ENCODE measurements at places on chromosomes 6 and 20.

- DNase-seq, result no peak
Measured at GRCh38 chr6:80477591-80477990, 371.1 kb downstream of the BCKDHB start.

DNA sequence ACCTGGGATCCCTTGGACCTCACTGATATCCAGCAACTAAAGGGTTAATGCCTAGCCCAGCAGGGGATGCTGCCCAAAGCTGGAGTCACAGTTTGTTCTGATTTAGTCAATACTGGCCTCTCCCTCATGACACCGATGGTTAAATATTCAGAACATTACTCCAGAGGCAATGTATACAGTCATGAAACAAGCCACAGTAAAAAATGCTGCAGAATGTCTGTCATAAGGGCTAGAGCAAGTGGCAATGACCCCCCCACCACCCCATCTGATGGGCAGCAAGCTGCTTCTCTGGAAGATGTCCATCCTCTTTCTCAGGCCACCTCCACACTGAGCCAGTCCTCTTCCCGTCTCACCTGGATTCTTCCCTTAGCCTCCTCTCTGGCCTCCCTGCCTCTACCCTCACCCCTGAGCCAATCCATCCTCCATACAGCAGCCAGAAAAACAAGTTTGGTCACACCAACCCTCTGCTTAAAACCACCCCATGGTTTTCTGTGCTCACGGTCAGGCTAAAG, 99.0 kb upstream of the KCNG1 start:
- DNase-seq, result no peak

- no peak for DNase-seq
Measured at GRCh38 chr6:23661549-23661948, 464.5 kb upstream of the NRSN1 start.

- DNase-seq, result no peak
Measured at GRCh38 chr6:83767033-83767432, 58.1 kb upstream of the SNAP91 start.

DNA sequence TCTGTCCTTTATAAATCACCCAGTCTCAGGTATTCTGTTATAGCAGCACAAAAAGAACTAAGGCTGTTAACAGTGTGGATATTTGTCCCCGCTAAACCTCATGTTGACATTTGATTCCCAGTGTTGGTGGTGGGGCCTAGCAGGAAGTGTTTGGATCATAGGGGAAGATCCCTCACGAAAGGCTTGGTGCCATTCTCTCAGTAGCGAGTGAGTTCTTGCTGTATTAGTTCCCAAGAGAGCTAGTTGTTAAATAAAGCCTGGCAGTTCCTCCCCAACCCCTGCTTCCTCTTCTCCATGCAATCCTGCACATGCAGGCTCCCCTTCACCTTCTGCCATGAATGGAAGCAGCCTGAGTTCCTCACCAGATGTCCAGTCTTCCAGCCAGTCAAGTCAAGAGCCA, 29.8 kb upstream of the ERVFRD-1 start:
- no peak for DNase-seq

DNA sequence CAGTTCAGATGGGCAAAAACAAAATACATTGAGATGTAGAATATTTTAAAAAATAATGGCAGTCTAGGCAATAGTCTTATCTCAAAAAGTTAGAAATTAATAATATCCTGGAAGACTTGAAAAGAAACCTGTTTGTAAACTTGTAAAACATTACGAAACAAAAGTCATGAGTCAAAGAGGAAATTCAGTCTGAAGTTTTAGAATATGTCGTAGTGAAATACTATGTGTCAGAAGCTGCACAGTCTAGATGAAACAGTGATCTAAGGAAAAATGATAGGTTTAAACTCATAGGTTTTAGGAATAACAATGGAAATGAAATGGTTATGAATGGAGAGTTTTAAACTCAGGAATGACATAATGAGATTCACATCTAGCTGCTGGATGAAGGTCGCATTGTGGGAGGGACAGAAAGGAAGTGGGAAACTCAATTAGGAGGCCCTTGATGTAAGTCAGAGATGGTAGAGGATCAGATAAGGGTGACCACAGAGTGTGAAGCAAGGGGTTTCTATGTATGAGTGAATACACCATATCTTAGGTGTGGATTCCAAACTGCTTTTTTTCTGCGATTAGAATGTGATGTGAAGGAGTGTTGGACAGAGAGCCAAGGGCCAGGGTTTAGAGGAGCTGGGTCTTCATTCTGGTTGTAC, 2.8 kb downstream of the SNRPB2 start:
- DNase-seq, result no peak

DNA sequence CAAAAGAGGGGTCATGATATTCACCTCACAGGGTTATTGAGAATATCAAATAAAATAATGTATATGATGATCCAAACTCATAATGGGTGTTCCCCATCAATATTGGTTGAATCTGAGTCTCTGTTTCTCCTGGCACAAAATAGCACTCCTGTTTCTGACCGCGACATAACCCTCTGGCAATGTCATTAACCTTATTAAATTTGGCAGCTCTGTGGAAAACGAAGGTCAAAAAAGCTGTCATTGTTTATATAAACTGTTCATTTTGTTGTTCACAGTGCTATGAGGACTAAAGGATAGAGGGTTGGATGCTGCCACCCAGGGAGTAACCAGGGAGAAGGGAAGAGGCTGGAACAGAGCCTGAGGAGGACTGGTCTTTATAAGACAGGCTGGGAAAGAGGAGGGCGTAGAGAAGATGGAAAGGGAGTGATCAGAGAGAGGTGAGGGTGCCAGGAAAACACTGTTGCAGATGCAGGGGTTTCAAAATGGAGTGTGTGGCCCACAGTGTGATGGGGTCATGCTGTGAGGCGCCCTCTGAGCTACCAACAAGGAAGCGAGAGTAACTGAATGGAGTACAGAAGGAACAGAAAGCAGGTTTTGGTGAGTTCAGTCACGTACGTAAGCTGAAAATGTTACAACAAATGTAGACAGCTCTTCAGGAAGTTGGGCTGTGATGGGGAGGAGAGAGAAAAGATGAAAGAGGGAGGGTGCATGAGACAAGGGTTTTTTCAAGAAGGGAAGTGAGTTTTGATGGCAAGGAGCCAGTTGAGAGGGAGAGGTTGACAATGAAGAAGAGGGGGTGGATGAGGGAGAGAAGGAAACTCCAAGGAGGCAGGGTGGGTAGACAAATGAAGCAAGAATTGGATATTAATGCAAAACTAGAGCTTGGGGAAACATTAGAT, 251.6 kb upstream of the TAB2 start:
- DNase-seq, result no peak

GRCh38 chr20:46293084-46293483, 15.2 kb downstream of the CDH22 start:
- no peak for DNase-seq

DNA sequence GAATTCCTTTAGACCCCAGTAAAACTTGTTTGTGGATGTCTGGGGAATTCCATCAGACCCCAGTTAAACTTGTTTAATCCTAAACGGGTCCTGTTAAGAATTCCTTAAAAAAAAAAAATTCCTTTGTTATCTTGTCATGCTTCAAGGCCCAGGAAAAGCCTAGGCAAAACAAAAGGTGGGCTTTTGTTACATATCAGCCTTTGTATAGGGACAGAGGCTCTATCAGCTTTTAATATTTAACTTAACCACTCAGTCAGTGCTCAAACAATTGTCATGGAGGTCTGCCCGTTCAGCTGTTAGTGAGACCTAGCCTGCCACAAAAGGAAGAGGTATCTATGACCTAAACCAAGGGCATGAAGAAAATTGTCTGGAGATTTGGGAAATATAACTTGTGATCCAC, 53.1 kb downstream of the SLC22A1 start:
- DNase-seq, result no peak

DNA sequence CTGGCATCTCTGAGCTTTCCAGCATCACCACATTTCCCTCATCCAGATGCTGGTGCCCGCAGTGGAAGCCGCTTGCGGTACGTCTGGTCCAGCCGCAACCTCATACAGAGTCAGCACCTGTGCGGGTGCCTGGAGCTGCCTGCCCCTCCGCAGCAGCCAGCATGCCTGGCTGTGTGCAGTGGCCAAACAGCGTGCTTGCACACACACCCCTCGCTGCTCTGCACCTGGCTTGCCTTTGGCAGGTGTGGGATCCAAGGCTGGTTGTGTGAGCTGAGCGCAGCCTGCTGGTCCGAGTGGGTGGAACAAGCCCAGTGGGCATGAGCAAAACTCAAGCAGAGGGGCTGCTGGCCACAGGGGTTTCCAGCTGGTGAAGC, 3.1 kb upstream of the HINT3 start:
- DNase-seq, result no peak

- DNase-seq, result no peak
Measured at GRCh38 chr20:4809707-4810106, 88.0 kb downstream of the PRND start.

- no peak for DNase-seq
Measured at GRCh38 chr6:79708095-79708791, 77.1 kb downstream of the SH3BGRL2 start.

GRCh38 chr6:26556263-26557070, 18.3 kb downstream of the HMGN4 start:
- no peak for DNase-seq

GRCh38 chr20:45059022-45059728, 41.8 kb downstream of the KCNS1 start:
- no peak for DNase-seq

GRCh38 chr6:19827903-19828302, 9.3 kb upstream of the ID4 start:
- no peak for DNase-seq

DNA sequence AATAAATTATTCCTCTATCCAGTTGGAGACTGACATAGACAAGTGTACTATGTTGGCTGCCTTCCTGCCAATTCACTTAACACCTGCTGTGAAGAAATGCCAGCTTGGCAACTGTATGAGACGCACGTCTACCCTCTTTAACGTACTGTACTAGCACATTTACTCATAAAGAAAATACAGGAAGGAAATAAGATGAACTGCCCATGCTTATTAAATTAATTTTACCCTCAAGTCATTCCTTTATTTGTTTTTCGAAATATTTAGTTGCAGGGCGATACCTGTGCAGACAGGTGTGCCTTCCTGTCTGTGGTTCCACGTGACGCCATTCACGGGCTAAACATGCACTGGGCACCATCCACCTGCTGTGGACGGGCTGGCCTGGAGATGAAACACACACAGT, 52.0 kb downstream of the PSMG4 start:
- DNase-seq, result no peak

GRCh38 chr6:123547216-123547978, 89.4 kb downstream of the TRDN start:
- no peak for DNase-seq

DNA sequence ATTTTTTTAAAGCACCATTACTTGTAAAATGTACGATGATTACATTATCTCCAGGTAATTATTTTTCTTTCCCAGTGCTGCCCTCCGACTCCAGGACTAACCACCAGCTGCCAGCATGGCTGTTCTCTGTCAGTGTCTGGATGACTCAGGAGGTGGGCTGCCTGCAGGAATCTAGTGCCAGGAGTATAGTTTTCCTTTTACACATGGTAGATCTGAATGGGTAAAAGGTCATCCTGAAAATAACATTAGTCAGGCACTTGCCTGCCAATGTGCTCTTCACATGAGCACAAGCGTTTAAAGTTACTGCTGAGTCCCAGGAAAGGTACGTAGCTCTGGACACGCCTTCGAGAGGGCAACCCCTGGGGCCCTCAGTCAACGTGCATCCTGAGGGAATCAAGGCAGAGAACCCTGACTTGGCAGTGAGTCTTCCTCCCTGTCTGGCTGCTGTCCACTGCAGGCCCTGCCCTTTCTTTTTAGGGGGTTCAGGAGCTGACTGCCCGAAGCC, 2.4 kb downstream of the DYNLT1 start:
- no peak for DNase-seq

DNA sequence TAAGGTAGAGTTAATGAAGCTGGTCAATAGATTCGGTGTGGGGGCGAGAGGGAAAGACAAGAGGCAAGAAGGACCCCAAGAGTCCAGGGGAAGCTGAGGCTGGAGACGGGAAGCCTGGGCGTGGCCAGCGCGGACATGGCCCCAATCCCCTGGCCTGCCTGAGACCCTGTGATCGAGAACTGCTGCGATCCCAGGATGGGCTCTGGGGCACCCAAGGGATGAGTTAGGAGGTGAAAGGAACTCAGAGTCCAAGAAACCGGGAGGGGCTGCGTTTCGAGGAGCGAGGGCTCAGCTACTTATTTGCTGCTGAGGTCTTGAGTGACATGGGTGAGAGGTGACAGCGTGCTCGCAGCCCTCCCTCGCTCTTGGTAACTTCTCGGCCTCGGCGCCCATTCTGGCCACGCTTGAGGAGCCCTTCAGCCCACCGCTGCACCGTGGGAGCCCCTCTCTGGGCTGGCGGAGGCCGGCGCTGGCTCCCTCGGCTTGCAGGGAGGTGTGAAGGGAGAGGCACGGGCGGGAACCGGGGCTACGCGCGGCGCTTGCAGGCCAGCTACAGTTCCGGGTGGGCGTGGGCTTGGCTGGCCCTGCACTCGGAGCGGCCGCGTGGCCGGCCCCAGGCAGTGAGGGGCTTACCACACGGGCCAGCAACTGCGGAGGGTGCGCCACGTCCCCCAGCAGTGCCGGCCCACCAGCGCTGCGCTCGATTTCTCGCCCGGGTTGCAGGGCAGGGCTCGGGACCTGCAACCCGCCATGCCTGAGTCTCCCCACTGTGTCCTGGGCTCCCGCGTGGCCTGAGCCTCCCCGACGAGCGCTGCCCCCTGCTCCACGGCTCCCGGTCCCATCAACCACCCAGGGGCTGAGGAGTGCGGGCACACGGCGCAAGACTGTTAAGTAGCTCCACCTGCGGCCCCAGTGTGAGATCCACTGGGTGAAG, 58.2 kb downstream of the IRF4 start:
- no peak for DNase-seq

GRCh38 chr6:41002168-41002567, 36.9 kb downstream of the UNC5CL start:
- DNase-seq, result no peak

DNA sequence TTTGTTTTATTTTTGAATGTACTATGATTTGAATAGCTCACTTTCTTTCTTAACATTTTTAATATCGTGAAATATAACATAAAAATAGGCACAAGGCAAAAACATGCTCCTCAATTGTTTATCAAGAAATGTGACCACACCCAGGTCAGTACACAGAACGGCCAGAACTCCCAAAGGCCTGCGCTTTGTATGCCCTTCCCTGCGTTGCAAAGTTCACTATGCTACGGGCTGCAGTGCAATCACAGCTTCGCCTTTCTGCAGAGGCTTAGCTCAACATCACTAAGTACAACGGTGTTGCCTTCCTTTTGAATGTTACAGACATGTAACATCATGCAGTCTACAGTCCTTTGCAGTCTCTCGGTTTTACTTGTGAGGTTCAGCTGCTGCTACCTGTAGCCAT, 333.4 kb downstream of the THBS2 start:
- no peak for DNase-seq

- DNase-seq, result no peak
Measured at GRCh38 chr6:112576423-112576822, 229.3 kb downstream of the RFPL4B start.

DNA sequence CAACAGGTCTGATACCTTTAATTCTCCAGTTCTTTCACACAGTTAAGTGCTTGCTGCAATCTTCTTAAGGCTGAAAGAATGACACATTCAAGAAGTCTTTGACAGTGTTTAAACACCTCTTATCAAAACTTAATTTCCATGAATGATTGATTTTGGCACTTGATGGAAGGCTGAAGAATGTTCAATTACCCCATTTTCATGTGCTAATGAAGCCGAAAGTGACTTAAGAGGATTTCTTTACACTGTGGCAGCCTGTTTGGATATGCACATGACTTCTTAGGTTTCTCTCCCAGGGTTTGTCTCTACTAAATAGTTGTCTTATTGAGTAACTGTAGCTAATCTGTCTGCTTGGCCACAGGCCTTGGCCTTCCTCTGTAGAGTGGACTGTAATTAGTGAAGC, 81.1 kb upstream of the PRDM1 start:
- DNase-seq, result no peak
